ENCODE measurements at places on chromosomes 3 and 15. TPM values are rescaled to one million over a fixed set of nuclear protein-coding genes. Genes with fewer than 3 reads are reported as not detected.

Gene ANKRD63
- not detected for total RNA-seq

DNA sequence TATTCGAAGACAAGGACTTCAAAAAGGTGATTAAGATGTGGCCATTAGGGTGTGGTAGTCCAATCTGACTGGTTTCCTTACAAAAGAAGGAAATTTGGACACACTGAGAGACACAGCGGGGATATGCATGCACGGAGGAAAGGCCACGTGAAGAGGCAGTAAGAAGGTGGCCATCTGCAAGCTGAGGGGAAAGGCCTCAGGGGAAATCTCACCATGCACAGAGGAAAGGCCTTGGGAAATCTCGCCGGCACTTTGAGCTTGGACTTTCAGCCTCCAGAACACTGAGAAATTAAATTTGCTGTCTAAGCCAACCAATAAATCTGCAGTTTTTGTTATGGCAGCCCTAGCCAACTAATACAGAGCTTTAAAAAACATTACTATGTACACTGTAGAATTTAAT, 78.8 kb downstream of the DLG1 start:
- no peak overlapping the region for H3K4me3 ChIP-seq
- DNase-seq, result no peak
- no peaks in the 10 kb centered on the region for H3K27me3 ChIP-seq

- no peak overlapping the region for H3K27ac ChIP-seq
- no peak for DNase-seq
- H3K4me1 ChIP-seq, result no peaks in the 10 kb centered on the region
Measured at GRCh38 chr3:126344380-126345041, 12.7 kb downstream of the KLF15 start.

- peaks cover 70% of the 10 kb centered on the region for H3K36me3 ChIP-seq
- no peak overlapping the region for H3K4me3 ChIP-seq
- DNase-seq, result no peak
- no peak overlapping the region for H3K27ac ChIP-seq
- H3K27me3 ChIP-seq, result no peaks in the 10 kb centered on the region
- H3K4me1 ChIP-seq, result peaks cover 76% of the 10 kb centered on the region
Measured at GRCh38 chr15:101178479-101178878, 73.4 kb downstream of the CHSY1 start.

GRCh38 chr15:56812221-56812620, 78.9 kb upstream of the ZNF280D start:
- H3K4me1 ChIP-seq, result peaks cover 3% of the 10 kb centered on the region
- H3K27ac ChIP-seq, result no peak overlapping the region
- H3K27me3 ChIP-seq, result no peaks in the 10 kb centered on the region
- peaks cover 2% of the 10 kb centered on the region for H3K36me3 ChIP-seq

- no peak for DNase-seq
- no peaks in the 10 kb centered on the region for H3K4me1 ChIP-seq
- no peak overlapping the region for H3K4me3 ChIP-seq
- H3K27me3 ChIP-seq, result peaks cover 3% of the 10 kb centered on the region
- H3K27ac ChIP-seq, result no peak overlapping the region
Measured at GRCh38 chr15:84891339-84891738, 6.9 kb downstream of the SLC28A1 start.

DNA sequence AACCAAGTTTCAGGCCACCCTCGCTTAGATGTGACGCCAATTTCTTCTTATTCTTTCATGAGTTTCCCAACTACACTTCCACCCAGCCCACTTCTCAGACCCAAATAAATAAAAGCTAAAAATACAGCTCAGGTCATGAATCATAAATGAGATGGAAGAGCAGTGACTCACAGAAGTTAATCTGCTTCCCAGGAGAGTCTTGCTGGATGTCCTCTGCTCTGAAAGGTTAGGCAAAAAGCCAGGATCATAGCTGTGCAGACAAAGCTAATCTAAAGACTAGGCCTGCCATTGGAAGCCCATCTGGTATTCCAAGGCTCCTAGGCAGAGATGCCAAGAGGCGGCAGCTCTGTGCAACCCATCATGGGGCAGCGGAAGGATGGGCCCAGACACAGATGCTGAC, 24.1 kb downstream of the SHC4 start:
- H3K4me1 ChIP-seq, result no peaks in the 10 kb centered on the region
- no peak overlapping the region for H3K27ac ChIP-seq
- no peak overlapping the region for H3K4me3 ChIP-seq
- H3K36me3 ChIP-seq, result no peaks in the 10 kb centered on the region
- DNase-seq, result no peak

Gene IVD
- 38.4 TPM for total RNA-seq

DNA sequence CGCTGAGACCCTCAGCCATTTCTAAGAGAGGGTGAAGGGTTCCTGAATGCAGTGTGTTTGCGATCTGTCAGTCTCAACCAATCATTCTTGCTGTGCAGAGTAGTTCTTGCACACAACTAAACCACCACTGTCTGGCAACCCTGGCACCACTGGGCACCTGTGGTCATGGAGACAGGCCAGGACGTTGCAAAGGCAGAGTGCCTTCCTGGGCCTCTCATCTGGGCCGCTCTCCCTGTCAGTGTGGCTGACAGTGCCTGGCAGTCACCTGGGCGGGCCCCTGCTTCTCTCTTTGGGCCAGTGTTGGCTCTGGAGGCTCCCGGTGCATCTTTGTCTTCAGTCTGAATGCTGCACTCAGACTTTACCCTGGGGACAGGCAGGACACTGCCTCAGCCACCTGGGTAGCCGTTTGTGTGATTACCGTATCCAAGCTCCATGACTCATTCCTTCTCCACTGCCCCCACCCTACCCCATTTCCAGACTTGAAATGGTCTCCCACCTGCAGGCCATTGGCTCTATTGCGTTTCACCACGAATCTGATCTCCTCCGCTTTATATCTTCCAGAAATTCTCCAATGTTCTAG, 104.6 kb upstream of the KLF13 start:
- H3K4me3 ChIP-seq, result no peak overlapping the region
- DNase-seq, result no peak
- peaks cover 54% of the 10 kb centered on the region for H3K4me1 ChIP-seq
- peaks cover 2% of the 10 kb centered on the region for H3K27me3 ChIP-seq
- H3K36me3 ChIP-seq, result peaks cover 2% of the 10 kb centered on the region

Gene REC114
- total RNA-seq, result not detected

Gene CYP8B1
- not detected for total RNA-seq

Gene SNURF
- total RNA-seq, result 16.3 TPM

GRCh38 chr3:102240720-102241119, 194.1 kb upstream of the ZPLD1 start:
- H3K27ac ChIP-seq, result no peak overlapping the region
- H3K27me3 ChIP-seq, result peaks cover 8% of the 10 kb centered on the region

GRCh38 chr3:125191256-125191655, 21.3 kb downstream of the SLC12A8 start:
- no peak overlapping the region for H3K27ac ChIP-seq
- peaks cover 22% of the 10 kb centered on the region for H3K27me3 ChIP-seq
- H3K36me3 ChIP-seq, result no peaks in the 10 kb centered on the region
- DNase-seq, result no peak
- peaks cover 2% of the 10 kb centered on the region for H3K4me1 ChIP-seq

DNA sequence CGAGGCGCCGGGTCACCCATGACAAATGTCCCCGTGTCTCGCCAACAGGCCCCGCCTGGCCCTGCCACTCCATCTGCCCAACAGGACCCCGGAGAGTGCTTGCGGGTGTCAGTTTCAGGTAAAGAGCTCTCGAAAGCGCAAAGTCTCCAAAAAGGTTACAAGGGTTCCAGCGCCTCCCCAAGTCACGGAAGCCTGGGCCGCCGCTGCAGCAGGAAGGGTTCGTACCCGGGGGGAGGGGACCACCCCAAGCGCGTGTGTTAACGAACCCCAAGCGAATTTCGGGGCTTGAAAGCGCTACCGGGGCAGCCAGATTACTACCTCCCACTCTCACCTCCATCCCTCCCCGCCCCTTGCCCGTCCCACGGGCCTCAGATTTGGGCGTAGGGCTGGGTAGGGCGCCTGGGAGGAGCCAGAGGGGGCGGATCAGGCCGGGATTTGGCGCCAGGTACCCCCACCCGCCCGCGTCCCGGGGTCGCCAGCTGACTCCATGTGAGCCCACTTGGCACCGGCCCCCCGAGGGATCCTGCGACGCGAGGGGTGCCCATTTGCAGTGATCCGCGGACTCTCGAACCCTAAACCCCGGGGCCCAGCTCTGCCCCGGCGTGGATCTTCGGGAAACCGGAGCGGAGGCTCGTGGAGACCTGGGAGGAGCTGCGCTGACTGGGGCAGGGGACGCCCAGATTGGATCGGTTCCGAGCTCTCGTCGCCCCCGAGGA, 85.9 kb downstream of the NR2F2 start:
- DNase-seq, result no peak
- peak overlapping the region; percentile 25 for H3K27ac ChIP-seq
- no peaks in the 10 kb centered on the region for H3K4me1 ChIP-seq
- no peaks in the 10 kb centered on the region for H3K36me3 ChIP-seq
- no peak overlapping the region for H3K4me3 ChIP-seq
- H3K27me3 ChIP-seq, result peaks cover 77% of the 10 kb centered on the region

Gene SRGAP3
- total RNA-seq, result 3.2 TPM

Gene NR1I2
- not detected for total RNA-seq

Gene PTH1R
- total RNA-seq, result not detected

DNA sequence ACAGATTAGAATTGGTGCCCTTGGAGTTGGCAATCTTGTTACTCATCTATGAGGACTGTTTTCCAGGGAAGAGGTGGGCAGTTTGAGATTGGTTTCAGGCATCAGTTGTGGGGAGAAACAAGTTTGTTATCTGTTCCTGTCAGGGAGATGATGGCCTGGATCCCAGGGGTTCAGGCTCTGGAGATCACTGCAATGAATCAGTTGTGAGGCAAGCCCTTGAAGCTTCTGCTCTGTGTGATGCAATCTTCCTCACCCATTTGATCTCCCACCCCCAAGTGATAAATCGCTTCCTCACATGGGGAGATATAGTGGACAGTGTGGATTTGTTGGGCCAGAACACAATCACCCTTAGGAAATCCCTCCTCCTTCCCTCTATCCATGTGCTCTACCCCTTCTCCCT, 276.6 kb upstream of the LRTM1 start:
- no peak for DNase-seq
- peak overlapping the region; percentile 19 for H3K27ac ChIP-seq
- H3K27me3 ChIP-seq, result no peaks in the 10 kb centered on the region
- no peaks in the 10 kb centered on the region for H3K36me3 ChIP-seq

Gene LRRC49
- total RNA-seq, result not detected

GRCh38 chr3:111112913-111113312, 41.3 kb downstream of the NECTIN3 start:
- H3K27me3 ChIP-seq, result peaks cover 2% of the 10 kb centered on the region
- no peak for DNase-seq
- H3K4me3 ChIP-seq, result no peak overlapping the region
- H3K27ac ChIP-seq, result no peak overlapping the region
- H3K4me1 ChIP-seq, result no peaks in the 10 kb centered on the region
- H3K36me3 ChIP-seq, result no peaks in the 10 kb centered on the region

Gene WDR72
- total RNA-seq, result not detected

Gene PLA2G4E
- total RNA-seq, result not detected

- no peaks in the 10 kb centered on the region for H3K36me3 ChIP-seq
- DNase-seq, result no peak
- H3K4me1 ChIP-seq, result no peaks in the 10 kb centered on the region
- H3K27me3 ChIP-seq, result peaks cover 6% of the 10 kb centered on the region
- H3K4me3 ChIP-seq, result no peak overlapping the region
Measured at GRCh38 chr3:57029924-57030323, 30.5 kb upstream of the SPATA12 start.

DNA sequence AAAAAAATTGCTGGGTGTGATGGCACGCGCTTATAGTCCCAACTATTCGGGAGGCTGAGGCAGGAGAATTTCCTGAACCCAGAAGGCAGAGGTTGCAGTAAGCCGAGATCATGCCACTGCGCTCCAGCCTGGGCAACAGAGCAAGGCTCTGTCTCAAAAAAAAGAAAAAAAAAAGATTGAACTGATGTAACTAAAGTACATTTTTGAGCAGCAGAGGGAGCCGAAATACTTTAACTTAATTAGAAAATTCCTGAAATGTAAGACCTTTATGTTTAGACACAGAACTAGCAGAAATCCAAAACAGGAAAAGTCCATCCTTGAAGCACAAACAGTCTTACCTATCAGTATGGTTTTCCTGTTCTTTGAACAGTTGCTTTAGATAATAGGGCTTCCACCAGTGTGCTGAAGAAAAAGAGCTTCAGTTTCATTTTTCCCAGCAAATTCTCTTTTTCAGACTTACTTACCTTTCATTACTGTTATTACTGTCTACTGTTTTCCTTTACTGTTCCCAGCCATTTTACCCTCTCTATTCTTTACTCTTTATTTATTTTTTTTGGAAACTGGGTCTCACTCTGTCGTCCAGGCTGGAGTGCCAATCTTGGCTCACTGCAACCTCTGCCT, 33.4 kb upstream of the ZNF609 start:
- H3K4me3 ChIP-seq, result no peak overlapping the region
- peaks cover 47% of the 10 kb centered on the region for H3K4me1 ChIP-seq
- H3K36me3 ChIP-seq, result peaks cover 45% of the 10 kb centered on the region
- no peak for DNase-seq

Gene ATP6V1A
- total RNA-seq, result 40.7 TPM

DNA sequence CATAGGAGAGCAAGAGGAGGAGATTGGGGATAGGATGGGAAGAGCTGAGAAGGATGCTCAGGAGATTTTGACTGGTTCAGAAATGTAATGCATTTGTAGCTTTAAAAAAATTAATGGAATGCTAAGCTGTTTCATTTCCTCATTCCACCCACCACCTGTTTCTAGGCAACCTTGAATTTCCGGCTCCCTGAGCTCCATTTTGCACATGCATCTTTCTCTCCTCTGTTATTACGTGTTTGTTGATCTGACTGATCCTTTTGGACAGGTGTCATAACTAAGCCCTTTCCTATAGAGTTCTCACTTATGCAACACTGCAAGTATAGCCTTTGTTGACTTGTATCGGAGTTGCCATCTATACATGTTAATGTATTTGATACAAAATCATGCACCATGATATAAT, 4.3 kb downstream of the TMPRSS7 start:
- no peaks in the 10 kb centered on the region for H3K27me3 ChIP-seq
- H3K36me3 ChIP-seq, result no peaks in the 10 kb centered on the region
- no peaks in the 10 kb centered on the region for H3K4me1 ChIP-seq
- no peak for DNase-seq
- no peak overlapping the region for H3K27ac ChIP-seq
- H3K4me3 ChIP-seq, result no peak overlapping the region

GRCh38 chr3:170703121-170703588, 117.3 kb upstream of the SLC7A14 start:
- H3K4me1 ChIP-seq, result no peaks in the 10 kb centered on the region
- H3K36me3 ChIP-seq, result no peaks in the 10 kb centered on the region
- peaks cover 5% of the 10 kb centered on the region for H3K27me3 ChIP-seq
- H3K4me3 ChIP-seq, result no peak overlapping the region
- no peak overlapping the region for H3K27ac ChIP-seq

Gene PLA1A
- not detected for total RNA-seq

- DNase-seq, result no peak
- H3K4me1 ChIP-seq, result no peaks in the 10 kb centered on the region
- H3K27me3 ChIP-seq, result peaks cover 8% of the 10 kb centered on the region
- no peaks in the 10 kb centered on the region for H3K36me3 ChIP-seq
- H3K4me3 ChIP-seq, result no peak overlapping the region
- no peak overlapping the region for H3K27ac ChIP-seq
Measured at GRCh38 chr15:32784581-32784980, 66.8 kb downstream of the GREM1 start.

Gene PLSCR1
- total RNA-seq, result 137 TPM

Data from activated CD4-positive, alpha-beta T cell treated with anti-CD3 and anti-CD28 coated beads, Interleukin-2, amount 10 ng/mL, durations not matched to agents 7 days and 5 days (primary cell).